ENCODE measurements at places on chromosomes 2 and 18. TPM values are rescaled to one million over a fixed set of nuclear protein-coding genes. Genes with fewer than 3 reads are reported as not detected.

DNA sequence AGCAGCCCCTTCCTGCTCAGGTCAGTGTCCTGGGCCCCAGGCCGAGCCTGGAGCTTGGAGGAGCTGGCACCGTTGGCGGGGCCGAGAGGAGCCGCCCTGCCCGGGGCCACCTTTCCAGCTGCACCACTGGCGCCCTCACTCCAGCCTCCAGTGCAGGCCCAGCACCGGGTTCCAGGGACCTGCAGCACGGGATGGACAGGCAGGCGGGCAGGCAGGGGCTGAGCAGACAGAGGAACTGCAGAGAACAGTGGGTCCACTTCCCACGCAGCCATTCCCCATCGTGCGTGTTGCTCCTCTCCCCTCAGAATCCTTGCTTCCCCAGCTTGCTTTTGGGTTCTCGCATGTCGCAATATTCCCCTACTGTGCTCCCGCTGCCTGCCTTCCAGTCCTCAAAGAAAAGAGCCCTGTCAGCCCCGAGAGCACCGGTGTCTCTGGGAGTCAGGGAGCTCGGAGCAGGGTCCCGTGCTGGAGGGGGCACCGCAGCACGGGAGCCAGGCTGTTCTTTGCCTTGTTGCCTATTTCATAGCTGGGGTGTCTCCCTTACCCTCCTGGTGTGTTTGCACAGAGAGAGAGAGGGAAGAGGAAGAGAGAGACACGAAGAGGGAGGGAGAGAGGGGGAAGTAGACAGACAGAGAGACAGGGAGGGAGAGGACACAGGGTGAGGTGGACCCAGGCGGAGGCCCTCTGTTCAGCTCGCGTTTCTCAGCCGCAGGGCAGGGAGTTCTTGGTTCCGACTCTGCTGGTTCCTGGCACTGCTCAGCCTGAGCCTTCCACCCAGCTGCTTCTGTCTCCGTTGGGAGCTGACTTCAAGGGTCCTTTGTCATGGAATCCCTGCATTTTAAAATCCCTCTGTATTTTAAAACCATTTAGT, 126.0 kb downstream of the MBP start:
- no peak for DNase-seq

LRRTM4 gene
- total RNA-seq, result 2.4 TPM

GRCh38 chr2:74730530-74730929, 76.5 kb downstream of the SEMA4F start:
- no peak for DNase-seq

- DNase-seq, result no peak
Measured at GRCh38 chr2:211611061-211611518, 927.5 kb downstream of the ERBB4 start.

GRCh38 chr2:211755187-211755586, 783.4 kb downstream of the ERBB4 start:
- no peak for DNase-seq

GLS gene
- 131 TPM for total RNA-seq

ASB18 gene
- total RNA-seq, result 3.5 TPM

GRCh38 chr2:609881-610280, 67.3 kb downstream of the TMEM18 start:
- no peak for DNase-seq

GRCh38 chr18:22637787-22638186, 220.1 kb upstream of the CTAGE1 start:
- DNase-seq, result no peak

DNA sequence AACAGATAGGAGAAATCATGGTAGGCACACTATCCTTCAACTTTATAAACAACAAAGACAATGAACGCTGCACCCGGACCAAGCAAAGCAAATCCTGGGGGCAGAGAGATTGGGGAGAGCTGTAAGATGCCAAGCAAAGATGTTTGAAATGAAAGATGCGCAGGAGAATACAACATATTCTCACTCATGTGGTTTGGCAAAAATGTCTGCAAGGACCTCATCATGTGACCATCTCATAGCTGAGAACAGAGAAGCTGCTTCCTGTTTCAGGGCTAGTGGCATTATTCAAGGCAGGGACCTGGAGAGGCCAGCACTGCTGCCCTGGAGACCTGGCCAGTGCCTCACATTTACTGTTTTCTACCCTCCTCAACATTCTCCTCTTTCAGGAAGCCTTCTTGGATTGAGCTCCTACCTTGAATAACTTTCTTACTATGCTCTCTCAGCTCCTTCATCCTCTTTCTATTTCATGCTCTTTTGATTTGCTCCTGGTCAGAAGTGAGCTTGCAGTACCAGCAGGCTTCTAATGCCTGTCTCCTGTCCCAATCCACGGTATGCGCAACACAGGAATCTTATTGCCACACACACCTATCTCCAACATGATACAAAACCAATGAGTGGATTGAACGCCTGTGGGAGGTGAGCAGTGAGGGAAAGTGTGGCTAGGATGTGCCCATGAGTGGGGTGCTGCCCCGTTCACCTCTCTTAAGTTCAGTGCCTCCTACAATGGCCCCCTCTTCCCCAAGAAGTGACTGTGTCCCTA, 133.0 kb downstream of the CELF4 start:
- DNase-seq, result no peak

DNA sequence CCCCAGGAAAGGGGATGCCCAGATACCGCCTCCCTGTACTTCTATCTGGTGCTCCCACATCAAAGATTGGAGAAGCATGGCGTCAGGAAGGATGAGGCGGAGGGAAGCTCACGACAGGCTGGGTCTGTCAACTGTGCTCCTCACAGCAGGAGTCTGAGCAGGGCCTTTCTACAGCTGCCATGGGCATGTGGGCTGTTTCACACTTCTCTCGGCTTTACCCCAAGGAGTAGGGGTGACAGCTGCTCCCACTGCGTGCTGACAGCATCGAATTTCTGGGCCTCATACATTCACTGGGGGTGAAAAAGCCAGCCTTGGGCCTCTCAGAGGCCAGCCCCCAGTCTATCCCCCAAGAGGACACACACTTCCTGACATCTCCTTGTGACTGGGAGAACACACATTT, 21.1 kb downstream of the NEURL3 start:
- peak; percentile 72 for DNase-seq

DNA sequence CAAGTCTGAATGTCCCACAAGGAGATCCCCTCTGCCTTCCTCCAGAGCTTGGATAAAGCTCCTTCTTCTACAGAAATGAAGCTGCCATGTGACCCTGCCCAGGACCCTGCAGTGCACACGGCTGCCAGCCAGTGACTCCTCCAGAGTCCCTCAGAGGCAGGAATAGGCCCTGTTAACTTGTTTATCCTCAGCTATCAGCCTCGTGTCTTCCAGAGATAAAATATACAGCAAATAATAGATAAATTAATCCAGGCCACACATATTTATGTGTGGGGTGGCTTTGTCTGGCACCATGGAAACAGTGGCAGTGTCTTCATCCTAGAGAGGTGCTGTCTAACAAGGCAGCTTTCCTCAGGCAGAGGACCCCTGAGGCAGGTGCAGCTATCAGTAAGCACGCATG, 66.7 kb downstream of the TMEM18 start:
- no peak for DNase-seq

- peak; percentile 7 for DNase-seq
Measured at GRCh38 chr2:5315512-5315911, 376.7 kb upstream of the SOX11 start.

SANBR gene
- total RNA-seq, result 15.2 TPM

- no peak for DNase-seq
Measured at GRCh38 chr2:129751409-129751808, 228.1 kb upstream of the RAB6C start.

GRCh38 chr18:29083545-29083944, 906.6 kb upstream of the CDH2 start:
- peak; percentile 12 for DNase-seq

GRCh38 chr2:23801396-23801795, 125.5 kb downstream of the ATAD2B start:
- DNase-seq, result no peak

ANKRD23 gene
- total RNA-seq, result 96.8 TPM

DNA sequence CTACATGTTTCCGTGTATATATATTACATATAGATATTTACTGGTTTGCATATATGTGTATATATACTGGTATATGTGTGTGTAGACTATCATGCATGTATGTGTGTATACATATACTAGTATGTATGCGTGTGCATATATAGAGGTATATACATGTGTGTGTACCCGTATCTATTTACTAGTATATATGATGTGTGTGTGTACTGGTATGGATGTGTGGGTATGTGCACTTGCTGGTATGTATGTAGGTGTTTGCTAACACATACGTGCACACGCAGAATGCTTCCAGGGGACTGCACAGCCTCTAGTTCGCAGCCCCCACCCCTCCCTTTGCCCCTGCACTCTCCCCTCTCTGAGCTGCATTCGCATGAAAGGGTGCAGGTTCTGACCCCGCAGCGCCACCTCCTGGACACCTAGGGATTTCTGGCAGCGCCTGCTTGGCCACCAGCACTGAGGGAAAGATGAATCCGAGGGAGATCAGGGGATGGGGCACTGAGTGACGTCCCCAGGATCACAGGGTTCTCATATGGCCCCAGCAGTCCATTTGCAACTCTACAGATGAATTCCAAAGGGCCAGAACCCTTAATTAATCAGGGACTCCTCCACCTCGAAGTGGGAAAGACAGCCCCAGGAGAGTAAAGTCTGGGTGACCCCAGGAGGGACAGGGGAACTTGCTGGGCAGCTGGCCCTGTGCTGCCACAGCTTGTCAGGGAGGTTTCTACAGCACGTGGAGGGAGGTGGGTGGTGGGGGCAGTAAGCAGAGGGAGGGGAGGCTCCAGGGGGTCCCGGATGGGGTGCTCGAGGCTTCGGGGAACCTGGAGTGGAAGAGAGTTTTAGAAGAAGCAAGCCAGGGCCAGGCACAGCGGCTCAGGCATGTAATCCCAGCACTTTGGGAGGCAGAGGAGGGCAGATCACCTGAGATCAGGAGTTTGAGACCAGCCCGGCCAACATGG, 66.8 kb upstream of the ASAP2 start:
- peak; percentile 85 for DNase-seq

DNA sequence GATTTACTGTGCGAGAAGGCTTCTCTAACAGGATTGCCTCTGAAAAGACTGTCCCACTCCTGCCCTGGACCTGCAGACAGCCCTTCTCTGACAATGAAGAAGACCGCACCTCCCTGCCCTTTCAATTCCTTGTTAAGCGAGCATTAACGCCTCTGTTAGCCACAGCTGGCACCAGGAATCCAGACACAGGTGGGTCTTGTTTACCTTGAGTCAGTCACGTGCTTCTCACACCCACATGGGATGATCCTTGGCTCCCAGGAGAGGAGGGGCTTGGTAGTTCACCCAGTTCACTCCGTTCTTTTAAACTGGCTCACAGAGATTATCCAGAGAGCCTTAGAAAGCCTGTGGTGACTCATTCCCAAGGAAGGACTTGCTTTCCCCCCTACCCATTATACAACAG, 410.5 kb upstream of the MEIS1 start:
- no peak for DNase-seq

- no peak for DNase-seq
Measured at GRCh38 chr2:95353055-95353575, 49.4 kb upstream of the FAHD2A start.

- peak; percentile 61 for DNase-seq
Measured at GRCh38 chr2:166610180-166610912, 116.3 kb upstream of the SCN7A start.

DNA sequence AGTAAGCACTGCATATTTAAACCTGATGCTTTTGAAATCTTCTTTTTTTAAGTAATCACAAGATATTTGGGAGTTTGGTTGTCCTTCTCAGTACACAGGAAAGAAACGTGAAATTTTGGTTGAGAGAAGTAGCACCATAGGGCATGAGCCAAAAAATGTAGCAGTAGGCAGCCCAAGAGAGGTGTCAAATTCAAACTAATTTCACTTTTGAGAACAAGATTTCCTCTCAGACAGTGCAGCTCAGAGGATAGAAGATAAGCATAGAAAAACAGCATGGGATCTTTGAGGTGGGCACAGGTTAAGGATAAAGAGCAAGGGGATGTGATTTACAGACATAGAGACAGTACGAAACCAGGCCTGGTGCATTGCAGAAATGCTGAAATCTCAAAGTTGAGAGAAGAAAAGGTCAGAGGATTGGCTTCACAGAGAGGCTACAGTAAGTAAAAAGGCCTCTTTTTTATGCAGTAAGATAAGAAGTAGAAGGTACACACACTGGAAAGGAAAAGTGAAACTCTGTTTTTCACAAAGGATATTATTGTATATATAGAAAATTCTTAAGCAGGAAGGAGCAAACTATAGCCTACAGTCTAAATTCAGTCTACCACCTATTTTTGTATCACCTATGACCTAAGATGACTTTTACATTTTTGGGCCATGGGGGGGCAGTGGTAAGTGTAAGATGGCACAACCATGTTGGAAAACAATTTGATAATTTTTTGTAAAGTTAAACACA, 89.8 kb downstream of the PKP4 start:
- DNase-seq, result no peak

- peak; percentile 51 for DNase-seq
Measured at GRCh38 chr2:201974171-201975100, 59.2 kb upstream of the FZD7 start.

DNA sequence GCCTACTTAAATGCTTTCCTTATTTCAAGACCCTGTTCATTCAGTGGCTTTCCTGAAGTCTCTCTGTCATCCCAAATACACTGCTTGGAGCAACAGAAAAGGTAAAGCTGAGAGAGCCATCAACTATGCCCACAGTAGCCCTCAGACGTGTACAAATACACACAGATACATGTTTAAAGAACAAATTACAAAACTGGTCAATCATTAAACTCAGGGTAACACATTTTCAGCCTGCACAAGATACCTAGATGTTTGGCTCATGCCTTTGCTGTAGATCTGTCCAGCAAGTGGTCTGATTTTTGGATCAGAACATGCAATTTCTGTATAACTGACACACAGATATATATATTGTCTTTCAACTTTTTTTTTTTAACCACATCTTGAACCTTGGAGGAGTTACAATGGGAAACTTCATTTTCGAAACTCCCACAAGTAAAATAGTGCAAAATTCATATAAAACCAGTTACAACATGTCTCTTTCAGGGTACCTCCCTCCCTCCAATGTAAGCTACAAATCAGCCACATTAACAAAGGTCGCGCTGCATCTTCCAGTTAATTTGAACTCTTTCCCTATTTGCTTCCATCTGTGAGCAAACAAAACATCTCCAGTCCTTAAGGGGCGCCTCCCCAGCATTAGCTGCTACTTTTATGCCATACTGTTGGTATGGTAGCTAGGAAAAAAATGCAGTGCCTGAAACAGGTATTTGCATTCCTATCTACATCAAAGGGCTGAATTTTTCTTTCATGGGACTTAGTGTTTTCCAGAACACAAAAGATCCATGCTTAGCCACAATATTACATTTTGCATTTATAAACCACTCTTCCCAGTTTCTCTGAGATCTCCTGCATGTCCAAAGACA, 311.9 kb downstream of the NRXN1 start:
- no peak for DNase-seq

PRADC1 gene
- 49.1 TPM for total RNA-seq

Data from tongue (tissue), 3 donors.